ENCODE measurements at places on chromosomes 6 and 20.

- no peak for DNase-seq
Measured at GRCh38 chr6:95110767-95111166, 466.6 kb upstream of the MANEA start.

DNA sequence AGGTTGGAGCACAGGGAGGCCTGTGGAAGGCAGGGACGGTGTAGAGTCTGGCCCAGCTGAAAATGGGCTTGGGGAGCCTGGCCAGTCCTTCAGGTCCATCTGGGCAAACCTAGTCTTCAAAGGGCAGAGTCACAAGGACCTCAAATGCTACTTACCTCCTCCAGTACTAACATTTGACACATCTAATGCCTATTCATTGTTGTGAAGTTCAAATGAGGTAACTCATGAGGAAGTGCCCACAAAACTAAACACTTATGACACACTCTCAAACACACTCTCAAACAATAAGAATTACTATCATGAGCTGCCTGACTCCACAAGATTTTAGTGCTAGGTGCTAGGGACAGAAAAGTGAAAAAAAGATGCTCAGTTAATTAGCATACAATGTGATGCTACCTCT is 27.1 kb downstream of the DAAM2 start:
- DNase-seq = no peak

- DNase-seq = no peak
Measured at GRCh38 chr6:26360451-26361416, 4.3 kb upstream of the BTN3A2 start.

DNA sequence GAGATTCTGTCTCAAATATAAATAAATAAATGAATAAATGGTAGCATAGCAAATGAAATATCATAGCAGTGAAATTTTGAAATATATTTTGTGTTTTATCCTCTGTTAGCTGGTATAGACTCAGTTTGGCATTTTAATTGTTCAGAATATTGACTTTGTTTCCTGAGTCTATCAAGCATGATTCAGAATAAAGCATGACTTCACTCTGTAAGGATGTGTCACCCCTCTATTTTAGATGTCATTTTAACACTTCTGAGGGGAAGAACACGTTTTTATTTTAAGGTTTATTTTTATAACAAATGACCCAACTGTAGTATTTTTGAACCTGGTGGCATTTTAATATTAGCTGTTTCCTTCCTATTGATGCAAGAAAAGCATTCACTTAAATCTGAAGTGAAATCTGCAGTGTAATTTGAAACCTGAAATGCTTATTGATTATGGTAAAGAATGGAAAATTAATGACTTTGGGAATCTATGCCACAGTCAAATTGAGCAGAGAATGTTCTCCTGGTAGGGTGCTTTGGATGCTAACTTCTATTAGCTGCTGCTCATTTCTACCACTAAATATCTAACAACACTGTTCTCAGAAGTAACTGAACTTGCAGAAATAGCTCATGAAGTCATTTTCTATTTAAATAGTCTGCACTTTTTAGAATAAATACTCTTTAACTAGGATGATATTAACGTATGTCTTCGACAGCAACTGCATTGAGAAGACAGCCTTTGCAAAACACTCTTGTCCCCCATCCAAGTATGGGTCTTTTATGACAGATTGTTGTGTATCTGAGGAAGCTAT is 114.2 kb downstream of the SOX4 start:
- no peak for DNase-seq

DNA sequence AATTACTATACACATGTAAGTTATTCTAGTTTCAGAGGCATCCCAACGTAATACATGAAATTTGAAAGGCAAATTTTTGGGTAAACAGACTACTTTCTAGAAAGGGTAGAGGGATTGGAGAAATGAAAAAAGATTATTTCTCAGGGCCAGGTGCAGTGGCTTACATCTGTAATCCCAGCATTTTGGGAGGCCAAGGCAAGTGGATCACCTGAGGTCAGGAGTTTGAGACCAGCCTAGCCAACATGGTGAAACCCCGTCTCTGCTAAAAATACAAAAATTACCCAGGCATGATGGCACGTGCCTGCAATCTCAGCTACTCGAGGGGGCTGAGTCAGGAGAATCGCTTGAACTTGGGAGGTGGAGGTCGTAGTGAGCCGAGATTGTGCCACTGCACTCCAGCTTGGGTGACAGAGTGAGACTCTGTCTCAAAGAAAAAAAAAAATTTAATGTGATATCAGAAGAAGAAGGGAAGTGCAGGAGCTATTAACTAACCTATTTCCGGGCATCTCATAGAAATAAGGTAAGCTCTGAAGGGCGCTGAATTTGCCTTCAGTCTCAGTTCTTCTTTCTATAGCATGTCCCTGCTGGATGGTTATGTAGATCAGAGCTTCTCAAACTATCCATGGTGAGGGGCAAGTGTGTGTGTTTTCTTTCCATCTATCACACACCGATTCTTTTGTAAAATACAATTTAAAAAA is 100.3 kb upstream of the MTHFD1L start:
- no peak for DNase-seq

DNA sequence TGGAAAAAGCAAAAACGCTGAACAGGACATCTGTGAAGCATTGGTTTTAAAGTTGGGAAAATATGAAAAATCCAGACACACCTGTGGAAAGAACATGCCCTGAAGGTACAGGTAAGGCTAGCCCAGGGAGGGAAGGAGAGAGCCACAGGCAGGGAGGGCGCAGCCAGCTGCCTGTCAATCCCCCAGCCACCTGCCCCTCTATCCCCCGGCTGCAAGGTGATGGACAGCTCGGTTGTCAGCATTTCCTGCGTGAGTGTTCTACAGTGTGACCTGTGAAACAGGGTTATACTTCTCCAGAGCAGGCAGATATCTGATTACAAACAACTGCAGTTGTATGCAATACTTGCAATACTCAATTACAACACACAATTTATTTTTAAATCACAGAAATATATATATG is 358.1 kb downstream of the SMOC2 start:
- DNase-seq = no peak

GRCh38 chr6:82017288-82017687 is 230.3 kb downstream of the IBTK start:
- no peak for DNase-seq

GRCh38 chr6:117740605-117741004 is 65.3 kb downstream of the NUS1 start:
- no peak for DNase-seq

DNA sequence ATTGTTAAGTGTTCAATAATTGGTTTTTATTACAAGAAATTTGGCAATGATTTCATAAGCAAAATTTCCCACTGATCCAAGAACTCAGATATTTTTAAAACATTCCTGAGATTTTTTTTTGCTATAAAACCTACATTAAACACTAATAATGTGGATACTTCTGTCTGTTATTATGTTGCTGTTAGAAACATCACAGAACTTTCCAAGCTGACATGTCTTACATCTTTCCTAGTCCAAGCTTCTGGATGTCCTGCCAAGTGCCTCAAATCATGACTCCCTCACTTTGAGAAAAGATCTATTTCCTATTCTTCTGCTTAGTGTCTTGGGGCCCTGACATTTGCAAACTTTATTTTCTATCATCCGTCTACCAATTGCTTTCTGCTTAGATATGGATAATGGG is 110.8 kb downstream of the RFPL4B start:
- no peak for DNase-seq

DNA sequence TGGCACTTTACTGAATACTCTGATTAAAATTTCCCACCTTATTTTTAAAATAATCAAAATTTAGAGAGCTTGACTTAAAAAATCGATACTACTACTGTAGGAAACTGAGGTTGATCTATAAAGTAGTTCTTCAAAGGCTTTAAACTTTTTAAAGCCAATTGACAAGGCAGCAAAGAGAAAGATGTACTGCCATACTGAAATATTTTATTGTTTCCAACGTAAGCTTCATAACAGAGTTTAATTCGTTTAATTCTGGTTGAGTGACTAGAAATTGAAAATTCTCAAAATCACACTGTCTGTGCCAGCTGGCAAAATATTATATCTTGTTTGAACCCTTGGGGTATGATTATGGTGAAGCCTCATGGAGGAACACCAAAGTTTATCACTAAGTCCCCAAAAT is 207.6 kb downstream of the UNC5CL start:
- DNase-seq = no peak

GRCh38 chr6:117619178-117619577 is 16.9 kb upstream of the GOPC start:
- DNase-seq = no peak

GRCh38 chr6:138509371-138509770 is 10.1 kb upstream of the NHSL1 start:
- no peak for DNase-seq

DNA sequence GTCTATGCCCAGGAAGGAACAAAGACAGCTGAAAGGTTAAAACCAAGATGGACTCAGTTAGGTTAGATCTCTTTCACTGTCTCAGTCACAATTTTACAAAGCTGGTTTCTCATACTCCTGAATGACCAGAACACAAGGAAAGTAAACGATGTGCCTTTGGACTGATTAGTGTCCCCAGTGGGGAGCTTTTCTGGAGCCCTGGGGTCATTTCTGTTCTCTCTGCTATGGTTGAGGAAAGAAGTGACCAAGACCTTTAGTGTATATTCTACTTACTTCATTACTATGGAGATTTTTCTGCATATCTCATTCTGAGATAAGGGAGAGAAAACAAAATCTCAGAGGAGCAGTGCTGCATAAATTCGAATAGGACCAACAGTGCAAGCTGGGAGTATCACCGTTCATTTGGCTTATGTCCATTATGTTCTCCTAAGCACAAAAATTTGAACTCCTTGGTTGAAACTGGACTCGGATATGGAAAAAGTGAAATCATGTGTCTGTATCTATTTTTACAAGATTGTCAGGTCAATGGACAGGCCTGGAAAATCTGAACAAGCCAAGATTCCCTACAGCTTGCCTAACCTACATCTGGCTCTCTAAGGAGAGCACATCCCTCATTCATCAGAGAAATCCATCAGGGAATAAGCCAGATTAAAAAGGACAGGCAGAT is 34.4 kb upstream of the ENPP1 start:
- no peak for DNase-seq

DNA sequence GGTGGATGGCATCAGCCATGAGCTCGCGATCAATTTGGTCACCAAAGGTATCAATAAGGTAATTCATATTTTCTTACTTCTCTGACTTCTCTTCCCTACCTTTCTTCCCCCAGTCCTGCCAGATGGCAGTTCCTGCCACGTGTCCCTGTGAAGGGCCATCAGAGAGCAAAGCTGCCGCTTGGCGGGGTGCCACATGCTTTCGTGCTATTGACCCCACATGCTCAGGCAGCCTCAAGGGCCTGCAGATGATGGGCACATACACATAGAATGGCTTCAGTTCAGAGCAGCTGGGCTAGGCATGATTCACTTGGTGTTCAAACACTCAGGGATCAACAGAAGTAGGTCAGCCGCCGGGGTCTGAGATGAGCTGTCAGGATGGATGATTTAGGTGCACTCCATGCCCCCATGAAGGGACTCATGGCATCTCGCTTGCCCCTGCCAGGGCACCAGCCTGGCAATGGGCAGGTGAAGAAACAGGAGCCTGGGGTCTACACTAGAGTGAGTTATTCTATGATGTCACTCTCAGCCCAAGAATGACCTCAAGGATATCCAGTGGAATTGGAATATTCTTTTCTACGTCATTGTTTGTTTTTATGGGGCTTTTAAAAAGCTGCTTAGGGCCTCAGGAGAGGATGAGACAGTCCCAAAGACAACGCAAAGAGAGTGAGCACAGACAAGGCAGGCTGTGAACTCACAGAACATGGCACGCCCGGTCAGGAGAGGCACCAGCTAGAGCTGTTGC is 25.5 kb downstream of the BANF2 start:
- no peak for DNase-seq

DNA sequence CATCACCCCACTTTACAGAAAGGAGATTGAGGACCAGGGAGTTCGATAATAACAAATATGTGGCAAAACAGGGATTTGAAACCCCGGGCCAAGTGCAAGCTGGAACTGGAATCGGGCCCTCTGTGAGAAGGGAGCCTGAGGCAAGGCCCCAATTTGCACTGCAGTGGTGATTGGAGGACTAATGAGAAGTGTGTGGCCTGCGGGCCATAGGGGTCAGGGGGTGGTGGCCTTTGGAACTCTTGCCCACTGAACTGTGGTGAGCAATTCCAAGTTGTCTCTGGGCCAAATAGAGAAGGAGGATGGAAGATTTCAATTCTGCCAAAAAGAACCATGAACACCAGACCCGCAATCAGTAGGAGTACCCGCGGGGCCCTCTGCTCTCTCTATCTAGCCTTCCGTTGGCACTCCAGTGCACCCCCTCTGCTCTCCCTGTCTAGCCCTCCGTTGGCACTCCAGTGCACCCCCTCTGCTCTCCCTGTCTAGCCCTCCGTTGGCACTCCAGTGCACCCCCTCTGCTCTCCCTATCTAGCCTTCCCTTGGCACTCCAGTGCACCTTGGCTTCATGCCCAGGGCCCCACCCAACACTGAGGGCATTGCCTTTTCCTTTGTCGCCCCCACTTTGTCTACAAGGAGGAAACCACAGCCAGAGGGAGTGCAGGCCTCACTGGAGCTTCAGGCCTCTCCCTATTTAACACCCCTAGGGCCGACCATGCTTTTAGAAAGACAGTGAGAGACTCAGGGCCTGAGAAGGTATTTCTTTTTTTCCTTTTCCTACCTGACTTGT is 6.0 kb upstream of the PTPRA start:
- no peak for DNase-seq

Data from stimulated activated CD8-positive, alpha-beta memory T cell treated with anti-CD3 and anti-CD28 coated beads, Interleukin-4, amount 100 ng/mL, for 1 hour (primary cell).